ENCODE measurements at places on chromosomes 5 and 9. TPM values are rescaled to one million over a fixed set of nuclear protein-coding genes. Genes with fewer than 3 reads are reported as not detected.

- no peaks in the 10 kb centered on the region for H3K4me1 ChIP-seq
- no peak for DNase-seq
- no peak overlapping the region for H3K4me3 ChIP-seq
- no peaks in the 10 kb centered on the region for H3K27me3 ChIP-seq
- no peak overlapping the region for H3K27ac ChIP-seq
These were observed 92.0 kb upstream of the RUSC2 start for GRCh38 chr9:35397923-35398322.

ST6GALNAC4 gene
- 19.4 TPM for total RNA-seq

- H3K27ac ChIP-seq = no peak overlapping the region
- H3K36me3 ChIP-seq = no peaks in the 10 kb centered on the region
- no peak for DNase-seq
- no peaks in the 10 kb centered on the region for H3K4me1 ChIP-seq
- peaks cover 4% of the 10 kb centered on the region for H3K27me3 ChIP-seq
- H3K4me3 ChIP-seq = no peak overlapping the region
These were observed 58.4 kb downstream of the ARHGEF37 start for GRCh38 chr5:149639737-149640136.

GRCh38 chr5:1745123-1745795, 54.4 kb downstream of the MRPL36 start:
- H3K36me3 ChIP-seq = no peaks in the 10 kb centered on the region
- no peak for DNase-seq
- H3K27me3 ChIP-seq = peaks cover 20% of the 10 kb centered on the region
- no peak overlapping the region for H3K27ac ChIP-seq
- no peak overlapping the region for H3K4me3 ChIP-seq

DNA sequence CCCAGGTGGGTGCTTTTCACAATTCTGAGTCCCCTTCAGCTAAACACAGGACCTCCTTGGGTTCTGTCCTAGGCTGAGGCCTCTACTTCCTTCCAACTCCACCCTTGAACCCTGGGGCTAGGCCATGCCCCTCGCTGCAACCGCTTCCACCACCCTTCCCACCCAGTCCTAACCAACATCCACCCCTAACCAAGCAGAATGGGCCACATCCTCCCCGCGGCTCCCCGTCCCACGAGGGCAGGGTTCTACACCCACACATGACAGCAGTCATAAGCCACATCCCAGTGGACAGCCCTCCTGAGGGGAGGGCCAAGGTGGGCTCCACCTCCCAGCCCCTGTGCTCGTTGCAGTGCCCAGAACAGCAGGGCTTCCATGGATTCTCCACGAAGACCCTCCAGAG, 65.8 kb downstream of the SHB start:
- H3K27me3 ChIP-seq = no peaks in the 10 kb centered on the region
- H3K36me3 ChIP-seq = no peaks in the 10 kb centered on the region
- peak; percentile 77 for DNase-seq
- peak overlapping the region; percentile 37 for H3K27ac ChIP-seq

CCDC187 gene
- not detected for total RNA-seq

DNA sequence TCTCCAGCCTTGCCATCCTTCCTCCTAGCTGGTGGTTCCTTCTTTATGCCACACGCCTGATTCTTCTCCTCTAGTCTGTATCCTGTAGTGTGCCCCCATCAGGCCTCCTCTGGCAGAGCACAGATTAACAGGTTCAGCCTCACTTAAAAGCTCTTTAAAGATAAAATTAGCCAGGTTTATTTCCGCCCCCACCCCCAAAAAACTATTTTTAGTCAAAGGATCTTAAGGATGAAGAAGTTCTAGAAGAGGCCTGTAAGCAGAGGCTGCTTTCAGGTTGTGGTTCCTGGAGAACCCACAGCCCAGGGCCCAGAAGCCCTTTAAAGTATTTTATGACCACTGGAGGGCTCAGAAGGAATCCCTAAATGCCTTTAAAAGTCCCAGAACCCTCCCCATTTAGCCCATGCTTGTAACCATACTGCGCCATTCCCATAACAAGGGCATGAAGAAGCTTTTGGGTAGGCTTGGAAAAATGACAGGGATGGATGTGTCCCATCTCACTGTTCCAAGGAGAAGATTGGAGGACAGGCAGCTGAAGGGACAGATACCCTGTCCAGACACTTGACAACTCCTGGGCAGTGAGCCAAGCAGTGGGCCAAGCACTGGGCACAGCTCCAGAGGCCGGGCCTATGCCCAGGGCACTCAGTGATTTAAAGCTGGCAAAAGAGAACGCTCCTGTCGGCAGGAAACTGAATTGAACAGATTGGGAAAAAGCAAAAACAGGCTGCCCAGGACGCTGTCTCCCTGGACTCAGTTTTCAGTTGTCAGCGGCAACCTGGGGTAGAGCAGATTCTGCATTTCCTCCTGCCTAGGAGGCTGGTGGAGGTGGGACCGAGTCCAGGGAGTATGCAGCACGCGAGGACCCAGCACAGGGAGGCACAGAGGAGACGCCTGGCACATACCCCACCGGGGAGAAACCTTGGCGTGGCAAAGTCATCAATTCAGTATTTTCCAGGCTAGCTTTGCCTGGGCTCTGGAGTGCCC, 106.3 kb upstream of the SSBP2 start:
- no peak overlapping the region for H3K27ac ChIP-seq
- no peaks in the 10 kb centered on the region for H3K27me3 ChIP-seq
- H3K4me1 ChIP-seq = peaks cover 23% of the 10 kb centered on the region
- H3K4me3 ChIP-seq = no peak overlapping the region
- DNase-seq = peak; percentile 19
- H3K36me3 ChIP-seq = no peaks in the 10 kb centered on the region

DNA sequence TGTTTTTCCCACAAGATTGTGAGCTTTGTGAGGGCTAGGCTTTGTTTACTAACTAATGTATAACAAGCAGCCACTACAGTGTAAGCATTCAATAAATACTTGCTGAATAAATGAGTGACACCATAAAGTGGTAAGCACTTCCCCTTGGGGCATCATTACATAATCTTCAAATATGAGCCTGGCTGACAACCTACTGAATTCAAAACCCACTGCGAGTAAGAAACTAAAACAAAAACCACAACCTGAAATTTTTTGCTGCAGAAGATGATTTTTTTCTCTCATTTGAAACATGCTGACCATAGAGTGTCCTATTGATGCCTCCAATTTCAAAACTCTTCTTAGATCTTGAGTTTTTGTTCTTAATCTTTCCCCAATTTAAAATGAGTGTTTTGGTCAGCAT, 331.3 kb upstream of the CCNG1 start:
- H3K36me3 ChIP-seq = no peaks in the 10 kb centered on the region
- DNase-seq = no peak
- no peaks in the 10 kb centered on the region for H3K27me3 ChIP-seq
- H3K4me1 ChIP-seq = no peaks in the 10 kb centered on the region
- H3K27ac ChIP-seq = no peak overlapping the region

GRCh38 chr5:169717288-169717687, 80.2 kb downstream of the DOCK2 start:
- H3K27me3 ChIP-seq = no peaks in the 10 kb centered on the region
- H3K4me3 ChIP-seq = no peak overlapping the region
- no peak overlapping the region for H3K27ac ChIP-seq
- peaks cover 9% of the 10 kb centered on the region for H3K4me1 ChIP-seq

ZNF474 gene
- not detected for total RNA-seq

BSPRY gene
- total RNA-seq = 7.3 TPM

DNA sequence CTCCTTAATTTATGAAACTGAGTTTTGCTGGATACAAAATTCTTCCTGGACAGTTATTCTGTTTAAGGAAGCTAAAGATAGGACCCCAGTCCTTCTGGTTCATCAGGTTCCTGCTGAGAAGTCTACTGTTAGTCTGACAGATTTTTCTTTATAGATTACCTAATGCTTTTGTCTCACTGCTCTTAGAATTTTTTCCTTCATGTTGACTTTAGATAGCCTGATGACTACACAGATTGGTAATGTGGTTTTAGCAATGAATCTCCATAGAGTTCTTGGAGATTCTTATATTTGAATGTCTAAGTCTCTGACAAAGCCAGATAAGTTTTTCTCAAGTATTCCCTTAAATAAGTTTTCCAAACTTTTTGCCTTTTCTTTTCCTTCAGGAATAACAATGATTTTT, 419.7 kb downstream of the CDH10 start:
- no peaks in the 10 kb centered on the region for H3K36me3 ChIP-seq
- no peaks in the 10 kb centered on the region for H3K27me3 ChIP-seq
- H3K4me3 ChIP-seq = no peak overlapping the region
- no peak for DNase-seq

IFNA10 gene
- total RNA-seq = not detected

DNA sequence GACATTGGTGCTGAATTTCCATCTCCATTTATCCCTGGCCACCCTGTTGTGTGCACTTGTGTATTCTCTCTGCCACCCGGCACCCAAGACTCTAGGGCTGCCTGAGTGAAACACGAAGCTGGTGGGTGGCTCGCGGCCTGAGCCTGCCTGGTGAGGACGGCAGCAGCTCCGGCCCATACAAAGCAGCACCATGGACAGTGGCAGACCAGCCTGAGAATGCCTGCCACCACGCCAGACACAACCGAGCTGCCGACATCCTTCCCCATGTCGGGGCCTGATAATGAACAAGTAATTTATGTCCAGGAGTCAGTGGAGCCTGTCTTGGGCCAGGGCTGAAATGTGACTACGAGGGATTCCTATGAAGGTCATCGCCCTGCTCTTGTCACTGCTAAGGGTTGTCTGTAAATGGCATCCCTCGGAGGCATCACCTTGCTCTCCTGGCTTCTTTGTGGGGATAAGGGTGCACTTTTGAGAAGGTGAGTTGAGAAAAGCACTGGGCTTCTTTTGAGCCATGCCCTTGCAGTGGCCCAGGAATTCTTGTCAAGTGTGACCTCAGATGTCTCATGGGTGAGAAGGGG, 175.7 kb downstream of the MELK start:
- no peak overlapping the region for H3K27ac ChIP-seq
- no peaks in the 10 kb centered on the region for H3K36me3 ChIP-seq
- no peaks in the 10 kb centered on the region for H3K4me1 ChIP-seq
- peaks cover 20% of the 10 kb centered on the region for H3K27me3 ChIP-seq
- H3K4me3 ChIP-seq = no peak overlapping the region
- peak; percentile 43 for DNase-seq

GRCh38 chr5:4563400-4563799, 576.7 kb upstream of the ADAMTS16 start:
- no peaks in the 10 kb centered on the region for H3K36me3 ChIP-seq
- no peaks in the 10 kb centered on the region for H3K4me1 ChIP-seq
- DNase-seq = no peak
- H3K27me3 ChIP-seq = no peaks in the 10 kb centered on the region

GRCh38 chr9:328453-328852, 113.8 kb downstream of the DOCK8 start:
- H3K4me1 ChIP-seq = no peaks in the 10 kb centered on the region
- H3K27ac ChIP-seq = peak overlapping the region; percentile 19
- no peaks in the 10 kb centered on the region for H3K27me3 ChIP-seq
- DNase-seq = no peak
- H3K36me3 ChIP-seq = peaks cover 88% of the 10 kb centered on the region
- H3K4me3 ChIP-seq = no peak overlapping the region

DNA sequence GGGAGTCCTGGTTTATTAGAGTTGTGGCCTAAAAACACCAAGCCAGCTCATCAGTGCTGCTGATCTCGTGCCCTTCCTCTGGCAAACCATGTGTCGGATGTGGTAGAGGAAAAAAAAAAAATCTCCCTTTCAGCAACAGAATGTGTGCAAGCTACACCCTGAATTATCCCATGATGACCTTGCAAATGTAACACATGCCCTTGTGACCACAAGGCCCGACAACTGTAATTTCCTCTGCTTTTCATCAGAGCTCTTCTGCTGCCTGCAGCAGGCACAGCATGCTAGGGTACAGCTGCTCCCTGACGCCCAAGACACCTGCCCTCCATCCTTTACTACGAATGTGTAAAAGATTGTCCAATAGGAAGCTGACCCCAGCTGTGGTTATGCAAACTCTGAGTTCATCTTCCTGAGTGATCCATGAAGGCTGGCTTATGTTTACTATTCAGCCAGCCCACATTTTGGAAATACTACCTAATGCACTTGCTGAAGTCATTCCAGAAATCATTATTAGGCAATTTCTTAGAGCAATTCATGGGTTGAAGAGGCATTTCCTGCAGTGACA, 14.6 kb upstream of the BNC2 start:
- H3K36me3 ChIP-seq = no peaks in the 10 kb centered on the region
- H3K27me3 ChIP-seq = no peaks in the 10 kb centered on the region
- H3K27ac ChIP-seq = no peak overlapping the region
- H3K4me1 ChIP-seq = no peaks in the 10 kb centered on the region

DNA sequence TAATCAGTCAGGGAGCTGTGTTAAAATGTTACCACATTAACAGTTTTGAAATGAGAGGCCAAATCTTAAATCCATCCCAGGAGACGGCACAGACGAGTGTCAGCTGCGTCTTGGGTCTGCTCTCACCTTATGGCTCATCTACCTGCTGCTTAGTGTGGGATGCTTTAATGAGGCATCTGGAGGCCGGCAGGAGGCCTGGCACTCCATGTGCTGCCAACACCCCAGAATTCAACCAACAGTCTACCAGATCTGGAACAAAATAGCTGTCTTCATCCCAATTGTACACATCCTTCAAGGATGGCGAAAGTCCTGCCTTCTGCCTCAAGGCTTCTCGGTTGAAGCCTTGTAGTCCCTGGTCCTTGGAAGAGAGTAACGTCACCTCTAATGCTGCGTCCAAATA, 12.0 kb downstream of the PRKACG start:
- H3K36me3 ChIP-seq = no peaks in the 10 kb centered on the region
- H3K27ac ChIP-seq = no peak overlapping the region
- peaks cover 21% of the 10 kb centered on the region for H3K4me1 ChIP-seq
- H3K4me3 ChIP-seq = no peak overlapping the region
- peaks cover 11% of the 10 kb centered on the region for H3K27me3 ChIP-seq

PAEP gene
- not detected for total RNA-seq

HK3 gene
- 0.33 TPM for total RNA-seq

GRCh38 chr5:92508271-92508670, 1072.7 kb downstream of the NR2F1-AS1 start:
- H3K36me3 ChIP-seq = no peaks in the 10 kb centered on the region
- no peak for DNase-seq
- H3K4me3 ChIP-seq = no peak overlapping the region
- H3K27me3 ChIP-seq = no peaks in the 10 kb centered on the region

DNA sequence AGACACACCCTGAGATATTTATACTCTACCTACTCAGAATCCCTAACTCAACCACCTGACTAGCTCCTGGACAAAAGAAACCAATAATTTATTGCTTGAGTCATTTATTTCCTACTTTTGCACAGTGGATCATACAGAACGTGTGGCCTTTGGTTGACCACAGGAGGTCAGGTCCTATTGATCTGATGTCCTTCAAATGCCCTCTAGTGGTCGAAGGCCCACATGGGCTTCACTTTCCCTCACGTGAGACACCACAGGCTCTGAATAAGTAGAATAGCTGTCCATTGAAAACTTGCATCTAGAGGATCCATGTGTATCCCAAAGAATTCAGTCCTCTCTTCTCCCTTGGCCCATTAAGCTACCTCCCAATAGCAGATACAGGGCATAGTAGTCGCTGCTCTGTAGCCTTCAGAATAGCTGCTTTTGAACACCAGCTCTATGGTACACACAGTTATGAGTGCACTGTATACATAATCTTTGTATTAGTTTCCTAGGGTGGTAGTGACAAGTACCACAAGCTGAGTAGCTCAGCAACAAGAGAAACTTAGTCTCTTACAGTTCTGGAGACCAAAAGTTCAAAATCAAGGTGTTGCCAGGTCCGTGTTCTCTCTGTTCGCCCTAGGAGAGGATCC, 177.6 kb upstream of the SMARCA2 start:
- DNase-seq = peak; percentile 17
- no peaks in the 10 kb centered on the region for H3K36me3 ChIP-seq
- H3K4me3 ChIP-seq = no peak overlapping the region

Measured in activated CD4-positive, alpha-beta memory T cell treated with anti-CD3 and anti-CD28 coated beads, Interleukin-2, amount 10 ng/mL, durations not matched to agents 7 days and 5 days (primary cell).